ENCODE measurements at places on chromosomes 4 and X.

GRCh38 chr4:169807934-169808509 lies 50.3 kb upstream of the HPF1 start:
- DNase-seq, result no peak

DNA sequence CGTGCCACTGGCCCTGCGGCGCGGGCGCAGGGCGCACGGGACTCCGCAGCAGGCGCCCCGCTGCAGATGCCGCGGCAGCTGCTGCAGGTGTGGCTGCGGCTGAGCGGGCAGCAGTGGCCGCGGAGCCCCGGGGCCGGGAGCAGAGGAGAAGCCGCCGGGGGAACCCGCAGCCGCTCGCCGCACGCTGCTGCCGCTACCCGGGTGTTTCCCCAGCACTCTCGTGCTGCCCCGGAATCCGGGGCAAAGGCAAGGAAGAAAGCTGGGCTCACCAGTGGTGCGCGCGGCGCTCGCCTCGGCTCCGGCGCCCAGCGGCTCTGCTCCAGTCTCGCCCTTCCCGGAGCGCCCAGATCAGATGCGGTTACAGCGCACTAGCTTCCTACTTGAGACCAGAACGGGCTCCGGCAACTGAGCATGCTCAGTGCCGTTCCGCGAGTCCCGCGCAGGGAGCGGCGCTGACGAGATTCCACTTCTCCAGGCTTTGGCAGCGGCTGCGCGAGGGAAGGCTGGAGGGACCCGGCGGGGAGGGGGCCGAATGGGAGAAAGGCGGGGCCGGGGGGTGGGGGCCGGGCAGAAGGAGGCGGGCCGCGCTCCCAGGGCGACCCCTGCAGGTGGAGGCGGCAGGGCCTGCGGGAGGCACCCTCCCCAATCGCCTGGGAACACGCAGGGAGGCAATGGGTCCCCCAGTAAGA lies at the start of gene APBB2:
APBB2 (minus strand) TSS at position 407 of the 689 bp plus-strand sequence. CDS start 181,288 bp downstream, outside the sequence.
- peak; percentile 98 for DNase-seq

- no peak for DNase-seq
Measured at GRCh38 chr4:28505064-28505463, 1644.4 kb downstream of the STIM2 start.

GRCh38 chr4:94395562-94395961 lies 52.9 kb upstream of the HPGDS start:
- DNase-seq, result no peak

- DNase-seq, result no peak
Measured at GRCh38 chrX:74890676-74891430, 34.4 kb downstream of the NEXMIF start.

- DNase-seq, result no peak
Measured at GRCh38 chrX:84258708-84259107, 70.7 kb upstream of the RPS6KA6 start.

GRCh38 chr4:10011885-10012284 lies 9.4 kb downstream of the SLC2A9 start:
- DNase-seq, result no peak

DNA sequence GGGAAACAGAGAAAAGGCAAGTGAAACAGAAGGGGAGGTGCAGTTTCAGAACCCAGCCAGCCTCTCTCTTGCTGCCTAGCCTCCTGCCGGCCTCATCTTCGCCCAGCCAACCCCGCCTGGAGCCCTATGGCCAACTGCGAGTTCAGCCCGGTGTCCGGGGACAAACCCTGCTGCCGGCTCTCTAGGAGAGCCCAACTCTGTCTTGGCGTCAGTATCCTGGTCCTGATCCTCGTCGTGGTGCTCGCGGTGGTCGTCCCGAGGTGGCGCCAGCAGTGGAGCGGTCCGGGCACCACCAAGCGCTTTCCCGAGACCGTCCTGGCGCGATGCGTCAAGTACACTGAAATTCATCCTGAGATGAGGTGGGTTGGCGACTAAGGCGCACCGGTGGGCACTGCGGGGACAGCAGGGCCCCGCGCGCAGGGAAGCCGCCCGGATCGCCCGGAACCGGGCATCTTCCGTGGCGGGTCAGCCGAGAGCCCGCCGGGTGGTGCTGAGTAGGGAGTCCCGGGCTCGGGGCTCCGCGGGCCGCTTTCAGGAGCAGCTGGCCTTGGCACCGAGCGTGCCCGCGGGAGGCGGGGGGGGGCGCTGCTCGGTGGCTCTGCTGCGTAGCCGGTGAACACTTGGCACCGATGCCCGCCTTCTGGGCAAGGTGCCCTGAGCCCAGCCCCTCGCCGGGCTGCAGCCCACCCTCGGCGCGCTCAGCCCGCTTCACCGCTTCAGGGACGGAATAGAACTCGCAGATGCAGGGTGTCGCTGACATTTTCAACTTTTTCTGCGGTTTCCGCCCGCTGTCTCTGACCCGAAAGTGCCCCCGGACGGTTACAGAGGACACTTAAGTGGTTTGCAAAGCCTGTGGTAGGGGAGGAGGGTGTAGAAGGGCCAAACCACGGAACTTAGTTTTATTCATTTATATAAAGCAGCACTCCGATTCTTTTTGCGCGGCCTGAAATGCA lies at the start of gene CD38:
CD38 (plus strand) TSS at position 40 of the 953 bp plus-strand sequence; CDS start at position 127, 87 bp downstream.
- peak; percentile 38 for DNase-seq

DNA sequence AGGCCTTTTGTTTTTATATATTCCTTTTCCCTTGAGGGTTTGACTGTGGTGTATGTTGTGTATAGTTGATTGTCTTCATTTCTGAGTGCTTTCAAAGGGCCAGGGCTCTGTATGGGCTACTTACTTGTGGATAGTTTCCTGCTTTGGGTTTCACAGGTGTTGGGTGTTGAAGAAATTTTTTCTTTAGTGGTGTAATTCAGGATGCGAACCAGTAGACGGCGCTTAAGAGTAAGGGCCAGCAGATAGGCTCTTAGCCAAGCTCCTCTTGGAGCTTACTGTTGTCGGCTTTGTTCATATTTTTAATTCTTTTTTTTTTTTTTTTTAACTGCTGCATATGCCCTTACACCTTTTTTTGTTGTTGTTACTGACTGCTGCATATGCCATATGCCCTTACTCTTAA lies 276.3 kb upstream of the GALNT7 start:
- DNase-seq, result no peak

- no peak for DNase-seq
Measured at GRCh38 chr4:161444626-161445025, 719.2 kb downstream of the FSTL5 start.

GRCh38 chrX:101191217-101191750 lies 28.3 kb upstream of the DRP2 start:
- peak; percentile 34 for DNase-seq

- no peak for DNase-seq
Measured at GRCh38 chr4:173936861-173937260, 346.6 kb downstream of the FBXO8 start.

DNA sequence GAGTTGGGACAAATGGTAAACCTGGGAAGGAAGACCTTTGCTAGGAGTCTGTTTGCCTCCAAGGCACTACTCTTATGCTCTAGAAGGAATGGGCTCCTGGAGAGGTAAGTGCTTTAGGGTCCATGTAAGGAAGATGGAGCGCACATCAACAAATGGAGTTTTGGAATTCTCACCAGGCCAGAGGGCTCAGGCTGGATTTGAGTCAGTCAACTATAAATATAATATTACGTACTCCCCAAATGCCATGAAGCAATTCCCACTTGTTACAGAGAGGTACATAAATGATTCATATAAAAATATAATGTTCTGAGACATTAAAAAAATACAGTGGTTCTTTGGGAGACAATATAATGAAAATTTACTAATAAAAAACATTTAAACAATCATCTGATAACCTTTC lies 1.6 kb upstream of the SLC9B1 start:
- no peak for DNase-seq

- DNase-seq, result no peak
Measured at GRCh38 chr4:52249581-52249980, 198.5 kb downstream of the SPATA18 start.

- DNase-seq, result no peak
Measured at GRCh38 chr4:183335369-183335940, 13.2 kb upstream of the CLDN24 start.

DNA sequence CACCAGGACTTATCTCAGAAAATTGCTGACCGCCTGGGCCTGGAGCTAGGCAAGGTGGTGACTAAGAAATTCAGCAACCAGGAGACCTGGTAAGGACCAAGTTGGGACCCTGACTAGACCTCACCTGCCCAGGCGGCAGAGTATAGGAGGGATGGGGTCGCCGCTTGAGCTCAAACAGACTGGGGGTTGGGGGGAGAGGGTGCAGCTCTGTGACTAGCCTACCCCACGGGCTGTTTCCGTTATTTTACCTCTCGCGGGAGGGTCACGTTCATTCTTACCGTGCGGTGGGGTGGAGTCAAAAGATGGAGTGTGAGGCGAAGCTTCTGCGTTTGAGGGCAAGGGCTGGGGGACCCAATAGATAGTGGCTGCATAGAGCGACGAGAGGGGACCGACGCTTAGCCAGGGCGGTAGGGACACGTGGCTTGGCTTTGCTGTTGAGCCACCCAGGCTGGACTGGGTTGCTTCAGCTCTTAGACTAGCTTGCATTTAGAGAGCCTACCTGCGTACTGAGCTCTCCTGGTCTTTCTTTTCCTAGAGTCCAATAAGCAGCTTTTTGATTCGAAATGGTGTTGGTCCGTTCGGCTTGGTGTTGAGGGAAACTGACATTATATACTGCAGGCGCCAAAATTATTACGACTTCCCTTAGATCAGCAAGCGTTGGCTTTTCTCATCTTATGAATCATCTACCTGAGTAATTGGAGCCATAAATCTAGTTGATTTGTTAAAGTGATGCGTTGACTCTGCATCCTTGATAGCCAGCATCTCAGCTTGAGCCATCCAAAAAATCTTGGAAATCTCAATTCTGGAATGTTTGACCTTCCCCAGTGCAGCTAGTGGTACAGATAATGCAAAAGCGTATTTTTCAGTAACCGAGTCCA lies 591 bp downstream of the PRPS1 start:
- DNase-seq, result peak; percentile 18

GRCh38 chrX:41666251-41666650 lies 22.5 kb upstream of the GPR34 start:
- DNase-seq, result no peak

DNA sequence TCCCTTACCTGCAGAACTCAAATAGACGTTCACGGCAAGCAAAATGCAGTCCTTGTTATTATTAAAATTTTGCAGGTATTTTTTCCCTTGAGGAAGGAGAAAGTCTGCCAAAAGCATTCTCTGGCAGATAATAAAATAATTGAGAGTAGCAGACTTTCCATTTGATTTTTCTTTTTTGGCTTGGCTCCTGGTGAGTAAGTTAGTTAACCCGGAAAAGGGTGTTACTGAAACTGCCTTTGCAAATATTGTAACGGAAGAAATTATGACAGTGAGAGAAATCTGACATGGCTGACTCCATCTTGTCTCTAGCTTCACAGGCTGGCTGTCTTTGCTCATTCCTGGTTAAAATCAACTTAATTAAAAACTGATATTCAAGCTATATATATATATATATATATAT lies 100.5 kb downstream of the GPR143 start:
- no peak for DNase-seq

DNA sequence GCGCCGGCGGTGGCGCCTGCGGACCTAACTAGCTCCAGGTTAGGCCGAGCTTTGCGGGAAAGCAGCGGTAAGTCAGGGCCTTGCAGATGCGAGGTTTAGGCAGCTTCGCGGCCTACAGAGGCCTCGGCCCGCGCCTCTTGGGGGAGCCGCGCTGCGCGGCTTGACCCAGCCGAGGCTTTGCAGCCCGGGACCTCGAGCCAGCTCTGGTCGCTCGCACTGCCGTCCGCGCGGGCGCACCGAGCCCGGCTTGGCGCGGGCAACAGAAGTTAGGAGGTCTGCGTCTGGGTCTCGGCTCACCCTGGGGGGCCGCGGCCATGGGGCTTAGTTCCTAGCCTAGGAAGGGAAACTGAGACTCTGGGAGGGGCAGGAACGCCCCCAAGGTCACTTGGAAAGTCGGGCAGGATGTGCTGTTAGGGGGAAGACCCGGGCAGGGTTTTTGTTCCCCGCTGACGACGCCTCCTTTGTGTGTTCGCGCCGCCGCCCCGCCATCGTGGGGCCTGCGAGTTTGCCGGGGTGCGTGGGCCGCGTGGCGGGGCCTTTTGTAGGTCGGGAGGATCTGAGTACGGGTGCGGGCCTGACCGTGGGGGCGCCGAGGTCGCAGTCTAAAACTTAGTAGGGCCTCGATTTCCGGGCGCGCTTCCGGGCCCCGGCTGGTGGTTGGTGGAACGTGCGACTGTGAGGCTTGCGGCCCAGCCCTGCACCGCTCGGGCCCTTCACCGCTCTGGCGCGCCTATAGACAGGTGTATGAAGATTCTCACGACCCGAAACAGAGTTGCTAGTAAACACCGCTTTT lies 482 bp downstream of the RNF4 start:
- DNase-seq, result peak; percentile 53

DNA sequence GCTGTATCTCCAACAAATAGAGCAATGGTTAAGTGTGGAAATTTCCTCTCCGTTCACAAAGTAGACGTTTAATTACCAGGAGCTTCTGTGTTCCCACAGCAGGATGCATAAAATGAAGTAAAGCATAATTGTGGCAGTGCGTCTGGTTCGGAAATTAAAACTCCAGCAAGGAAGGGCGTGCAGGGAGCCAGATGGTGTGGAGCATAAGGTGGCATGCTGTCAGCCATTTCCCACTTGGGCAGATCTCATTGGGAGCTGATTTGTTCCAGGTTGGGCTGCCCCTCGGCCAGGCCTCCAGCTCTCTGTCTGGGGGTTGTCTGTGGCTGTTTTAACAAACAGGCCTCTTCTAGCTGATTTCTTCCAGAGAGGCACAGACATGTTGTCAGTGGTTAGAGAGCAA lies 182.1 kb upstream of the CLNK start:
- peak; percentile 77 for DNase-seq

DNA sequence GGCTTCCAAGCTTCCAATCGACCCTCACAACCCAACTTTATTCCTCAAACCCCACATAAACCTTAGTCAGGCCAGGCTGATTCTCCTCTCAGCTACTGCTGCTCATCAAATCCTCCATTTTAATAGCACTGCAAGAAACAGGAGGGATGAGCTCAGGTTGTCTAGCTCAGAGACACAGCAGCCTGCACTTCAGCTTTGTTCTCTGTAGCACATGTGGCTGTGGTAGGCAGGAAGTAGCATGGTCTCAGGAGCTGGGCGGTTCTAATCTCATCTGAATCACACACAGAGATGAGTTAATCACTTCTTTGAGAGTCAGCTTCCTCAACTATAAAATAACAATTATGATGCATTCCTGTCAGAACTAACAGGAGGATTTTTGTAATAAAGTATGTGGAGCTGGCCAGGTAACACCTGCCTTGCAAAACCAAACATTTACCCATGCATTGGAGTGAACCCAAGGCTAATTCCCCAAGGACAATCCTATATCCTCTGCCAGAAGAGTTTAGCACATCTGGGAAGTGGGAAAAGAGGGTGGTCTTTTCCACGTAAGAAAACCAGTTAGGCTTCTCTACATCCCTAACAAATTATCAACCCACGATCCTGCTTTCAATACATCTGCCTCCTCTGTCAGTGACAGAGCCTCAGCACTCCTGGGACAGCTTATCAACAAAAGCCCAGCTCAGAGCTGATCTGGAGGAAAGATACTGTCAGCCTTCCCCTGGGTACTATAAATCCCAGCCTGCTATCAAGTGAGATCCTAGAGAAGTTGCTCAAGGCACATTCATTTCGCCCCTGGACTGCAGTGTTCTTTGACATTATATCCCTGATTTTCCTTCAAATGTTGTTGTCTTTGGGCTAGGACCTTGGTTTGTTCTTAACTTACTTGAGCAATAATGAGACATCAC lies 32.8 kb downstream of the ELOVL6 start:
- no peak for DNase-seq

GRCh38 chr4:153466949-153467896 lies 1.1 kb downstream of the TMEM131L start:
- DNase-seq, result peak; percentile 64

GRCh38 chrX:149871940-149872339 lies 9.0 kb upstream of the MAGEA8 start:
- DNase-seq, result peak; percentile 46

GRCh38 chr4:2348786-2349185 lies 69.7 kb downstream of the ZFYVE28 start:
- DNase-seq, result no peak

- no peak for DNase-seq
Measured at GRCh38 chr4:174010547-174010946, 272.9 kb downstream of the FBXO8 start.

Measured in glutamatergic neuron (in vitro differentiated cells).